ENCODE measurements at places on chromosomes 5 and 9. TPM values are rescaled to one million over a fixed set of nuclear protein-coding genes. Genes with fewer than 3 reads are reported as not detected.

TRPM3 gene
- total RNA-seq: 3.1 TPM

PCDHGA8 gene
- total RNA-seq: 1.6 TPM

SLC6A7 gene
- total RNA-seq: not detected

PCSK5 gene
- total RNA-seq: 8.4 TPM

PPP2R2B gene
- total RNA-seq: not detected

NMUR2 gene
- total RNA-seq: not detected

AQP7 gene
- total RNA-seq: 0.13 TPM

IL13 gene
- not detected for total RNA-seq

ANKRD34B gene
- not detected for total RNA-seq

SLC36A2 gene
- total RNA-seq: not detected

RAB3C gene
- total RNA-seq: not detected
